Kidney epithelial cell (primary cell): ENCODE measurements at places on chromosomes 1 and 21.

DNA sequence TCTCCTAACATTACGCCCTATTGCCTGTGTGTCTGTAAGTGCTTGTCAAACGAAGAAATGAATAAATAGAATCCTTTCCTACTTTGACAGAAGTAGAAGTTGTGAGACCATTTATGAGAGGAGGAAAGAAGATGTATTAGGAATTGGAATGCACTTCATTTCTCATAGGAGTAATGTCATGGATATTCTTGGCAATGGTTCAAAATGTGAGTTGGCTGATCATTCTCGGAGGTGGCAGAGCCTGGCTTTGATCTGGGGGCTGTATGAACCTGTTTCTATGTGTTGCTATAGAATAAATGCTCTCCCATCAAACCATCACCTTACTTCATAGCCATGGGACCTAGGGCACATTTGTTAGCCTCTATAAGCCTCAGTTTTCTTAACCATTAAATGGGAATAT is 10.1 kb upstream of the SERBP1 start:
- no peak for DNase-seq

DNA sequence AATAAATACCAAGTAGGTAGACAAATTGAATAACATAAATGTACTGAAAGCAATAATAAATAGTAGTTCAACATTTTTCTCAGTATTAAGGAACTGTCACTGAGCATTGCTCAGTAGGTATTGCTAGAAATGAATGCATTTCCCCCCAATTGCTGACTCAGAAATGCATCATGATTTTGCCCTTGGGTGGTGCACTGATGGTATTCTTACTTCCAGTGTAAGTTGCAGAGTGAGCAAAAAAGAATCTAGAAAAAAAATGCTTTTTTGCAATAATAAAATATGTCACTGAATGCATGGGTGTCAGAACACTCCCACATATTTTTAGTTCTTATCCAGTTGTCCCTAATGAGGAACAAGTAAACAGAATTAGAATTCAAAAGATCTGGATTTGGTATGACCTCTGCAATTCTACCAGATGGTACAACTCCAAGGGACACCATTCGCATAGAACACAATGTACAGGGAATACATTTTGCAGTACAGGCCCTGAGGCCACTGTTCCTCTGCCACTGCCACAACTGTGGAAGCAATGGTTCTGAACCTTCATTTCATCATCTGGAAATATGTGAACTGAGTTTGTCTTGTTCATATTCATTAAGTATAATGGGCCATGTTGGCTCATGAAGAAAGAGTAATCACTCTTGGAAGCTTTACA is 78.0 kb downstream of the ATP6V1G3 start:
- DNase-seq, result no peak

DNA sequence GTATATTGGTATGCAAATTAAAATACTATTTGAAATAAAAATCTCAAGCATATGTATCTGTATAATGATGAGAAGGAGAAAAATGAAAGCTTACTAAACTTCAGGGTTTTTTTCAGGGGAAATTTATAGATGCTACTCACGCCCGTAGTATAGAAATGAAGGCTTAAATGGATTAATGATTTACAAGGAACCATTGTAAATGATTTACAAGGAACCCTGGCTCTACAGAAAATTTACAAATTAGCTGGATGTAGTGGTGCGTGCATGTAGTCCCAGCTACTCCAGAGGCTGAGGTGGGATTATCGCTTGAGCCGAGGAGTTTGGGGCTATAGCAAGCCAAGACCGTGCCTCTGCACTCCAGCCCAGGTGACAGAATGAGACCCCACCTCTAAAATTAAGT is 150.5 kb downstream of the PCBP3 start:
- DNase-seq, result no peak

GRCh38 chr1:72915581-72915980 is 633.2 kb upstream of the NEGR1 start:
- no peak for DNase-seq

DNA sequence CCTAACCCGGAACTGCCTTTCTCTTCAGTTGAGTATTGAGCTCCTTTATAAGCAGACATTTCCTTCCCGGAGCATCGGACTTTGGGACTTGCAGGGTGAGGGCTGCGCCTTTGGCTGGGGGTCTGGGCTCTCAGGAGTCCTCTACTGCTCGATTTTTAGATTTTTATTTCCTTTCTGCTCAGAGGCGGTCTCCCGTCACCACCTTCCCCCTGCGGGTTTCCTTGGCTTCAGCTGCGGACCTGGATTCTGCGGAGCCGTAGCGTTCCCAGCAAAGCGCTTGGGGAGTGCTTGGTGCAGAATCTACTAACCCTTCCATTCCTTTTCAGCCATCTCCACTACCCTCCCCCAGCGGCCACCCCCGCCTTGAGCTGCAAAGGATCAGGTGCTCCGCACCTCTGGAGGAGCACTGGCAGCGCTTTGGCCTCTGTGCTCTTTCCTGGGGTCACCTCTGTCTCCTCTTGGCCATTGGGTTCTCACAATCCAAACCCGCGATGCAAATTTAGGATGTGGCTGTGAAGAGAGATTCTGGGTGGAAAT is 3.7 kb downstream of the OLIG2 start:
- no peak for DNase-seq

DNA sequence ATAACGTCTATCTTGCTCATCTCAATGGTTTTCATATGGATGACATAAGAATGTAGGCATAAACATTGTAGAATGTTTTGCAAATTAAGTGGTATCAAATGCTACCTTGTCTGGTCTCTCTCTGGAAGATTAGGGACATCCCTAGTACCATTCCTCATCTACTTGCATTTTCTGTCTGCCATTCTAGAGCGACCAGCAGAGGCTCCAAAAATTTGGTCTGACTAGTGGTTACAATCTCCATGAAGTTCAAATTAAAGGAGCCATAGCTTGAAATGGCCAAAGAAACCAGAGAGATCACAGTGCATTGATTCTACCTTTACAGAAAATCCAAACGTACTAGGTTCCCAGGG is 1.1 kb downstream of the CD84 start:
- no peak for DNase-seq

DNA sequence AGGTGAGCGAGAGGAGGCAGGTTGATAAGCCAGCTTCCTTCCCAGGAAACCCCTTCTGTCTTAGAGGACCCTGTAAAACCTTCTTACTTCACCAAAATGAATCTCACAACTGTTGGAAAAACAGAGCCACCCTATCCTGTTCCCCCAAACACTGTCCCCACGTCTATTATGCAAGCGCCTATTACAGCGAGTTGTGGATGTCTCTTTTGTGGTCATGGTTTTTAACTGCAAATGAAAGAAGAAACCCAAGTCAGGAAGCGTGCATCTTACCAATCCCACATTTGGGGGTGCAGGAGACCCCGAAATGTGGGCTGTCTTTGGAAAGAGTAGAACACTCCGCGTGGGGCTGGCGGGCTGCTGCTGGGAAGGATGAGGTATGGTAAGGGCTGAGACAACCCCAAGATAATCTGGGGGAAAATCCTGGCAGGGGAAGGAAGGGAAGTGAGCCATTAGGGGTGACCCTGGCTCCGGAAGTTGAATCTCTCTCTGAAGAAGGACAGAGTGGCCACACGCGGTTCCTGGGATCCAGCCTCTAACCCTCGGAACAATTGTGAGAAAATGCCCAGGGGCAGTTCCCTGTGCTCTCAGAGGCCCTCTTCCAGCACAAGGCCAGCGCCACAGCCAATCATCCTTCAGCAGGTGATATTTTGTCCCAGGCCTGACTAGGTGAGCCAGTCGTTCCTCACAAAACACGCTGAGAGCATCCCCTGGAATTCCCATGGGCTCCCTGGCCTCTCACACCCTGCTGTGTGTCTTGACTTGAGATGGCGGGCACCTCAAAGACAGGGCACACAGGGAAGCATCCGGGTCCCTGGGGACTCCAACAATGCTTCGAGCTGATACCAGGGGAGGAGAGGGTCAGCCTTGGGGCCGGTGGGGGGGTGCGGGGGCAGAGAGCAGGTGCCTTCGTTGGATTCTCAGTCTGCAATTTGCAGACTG is 168.5 kb upstream of the IRF2BP2 start:
- no peak for DNase-seq

- DNase-seq, result no peak
Observed at GRCh38 chr1:121515235-121515634, 330.5 kb downstream of the SRGAP2C start.

DNA sequence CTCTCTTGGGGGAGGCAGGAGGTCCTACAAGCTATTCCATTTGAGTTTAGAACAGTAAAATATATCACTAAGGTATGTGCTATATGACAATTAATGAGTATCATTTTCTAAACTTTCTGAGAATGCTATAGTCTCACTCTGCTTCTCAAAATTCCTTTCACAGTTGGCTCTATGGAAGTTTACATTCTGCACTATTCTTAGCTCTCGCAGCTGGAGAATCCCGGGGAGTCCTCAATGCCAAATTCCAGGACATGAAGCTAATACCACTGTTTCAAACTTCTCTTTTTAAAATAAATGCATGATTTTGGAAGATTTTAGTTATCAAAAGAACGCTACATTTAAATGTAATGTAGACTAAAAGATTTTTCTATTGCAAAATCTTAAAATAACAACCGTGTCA is 22.4 kb upstream of the PALMD start:
- DNase-seq, result no peak

DNA sequence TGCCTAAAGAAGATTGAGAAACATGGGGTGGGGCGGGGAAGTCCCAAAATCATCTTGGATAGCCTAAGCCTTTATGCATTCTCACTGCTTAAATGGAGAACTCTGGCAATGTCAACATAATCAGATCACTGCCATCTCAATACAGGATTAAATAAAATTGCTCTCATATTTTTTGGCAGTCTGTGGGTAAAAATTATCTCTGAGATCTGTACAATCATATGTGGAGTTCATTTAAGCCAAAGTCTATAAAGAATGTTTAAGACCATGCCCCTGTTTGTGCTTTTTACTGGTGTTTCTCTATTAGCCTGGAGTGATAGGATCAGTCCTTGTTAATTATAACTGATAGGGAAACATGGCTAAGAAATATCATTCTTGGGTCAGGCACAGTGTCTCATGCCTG is 136.3 kb downstream of the GPR52 start:
- no peak for DNase-seq

DNA sequence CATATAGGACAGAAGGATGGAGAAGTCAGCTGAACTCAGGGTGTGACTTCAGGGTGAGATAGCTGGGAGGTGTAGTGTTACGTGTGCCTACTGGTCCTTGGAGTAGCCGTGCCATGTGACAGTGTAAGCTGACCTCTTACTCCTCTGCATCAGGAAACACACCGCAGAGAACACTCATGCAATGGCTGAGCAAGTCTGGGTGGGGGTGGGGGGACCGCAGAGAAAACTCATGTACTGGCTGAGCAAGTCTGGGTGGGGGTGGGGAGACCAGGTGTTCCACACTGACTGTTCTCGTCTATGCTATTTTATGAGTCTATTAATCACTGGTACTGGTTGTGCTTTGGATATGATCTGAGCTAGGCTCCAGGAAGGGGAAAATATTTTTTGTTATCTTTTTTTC is 233.1 kb downstream of the PAPPA2 start:
- peak; percentile 100 for DNase-seq

- no peak for DNase-seq
Observed at GRCh38 chr1:229186373-229187056, 84.4 kb upstream of the RAB4A start.

DNA sequence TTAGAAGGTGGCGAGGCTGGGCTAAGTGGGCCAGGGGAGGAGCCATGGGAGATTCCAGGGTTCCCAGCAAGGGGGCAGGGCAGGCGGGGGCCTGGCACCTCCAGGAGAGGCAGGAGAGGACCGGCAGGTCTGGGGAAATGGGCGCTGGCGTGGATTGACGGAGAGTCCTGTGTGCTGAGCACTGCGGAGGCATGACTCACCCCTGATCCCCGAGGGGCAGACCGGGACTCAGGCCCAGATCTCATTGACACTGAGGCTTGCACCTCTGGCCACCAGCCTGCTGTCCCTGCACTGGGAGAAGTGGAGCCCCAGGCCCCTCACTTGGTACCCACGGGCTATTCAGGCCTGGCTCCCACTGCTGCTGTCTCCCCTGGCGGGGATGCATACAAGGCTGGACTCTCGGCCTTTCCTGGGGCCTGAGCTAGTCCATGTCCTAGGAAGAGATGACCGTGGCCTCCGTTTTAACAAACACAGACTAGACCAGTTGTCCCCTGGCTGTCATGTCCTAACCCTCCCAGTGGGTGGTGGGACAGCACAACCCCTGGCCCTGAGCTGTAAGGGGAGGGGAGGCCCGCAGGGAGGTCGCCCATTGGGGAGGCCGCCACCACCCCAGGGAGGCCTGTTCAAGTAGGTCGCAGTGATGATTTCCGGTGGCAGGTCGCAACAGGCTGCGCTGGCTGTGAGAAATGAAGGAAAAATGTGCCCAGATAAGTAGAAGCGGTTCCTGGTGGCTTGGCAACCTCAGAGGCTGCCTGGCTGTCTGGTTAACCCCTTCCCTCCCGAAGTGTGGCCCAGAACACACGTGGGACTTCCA is 39.7 kb downstream of the RIPK4 start:
- no peak for DNase-seq

DNA sequence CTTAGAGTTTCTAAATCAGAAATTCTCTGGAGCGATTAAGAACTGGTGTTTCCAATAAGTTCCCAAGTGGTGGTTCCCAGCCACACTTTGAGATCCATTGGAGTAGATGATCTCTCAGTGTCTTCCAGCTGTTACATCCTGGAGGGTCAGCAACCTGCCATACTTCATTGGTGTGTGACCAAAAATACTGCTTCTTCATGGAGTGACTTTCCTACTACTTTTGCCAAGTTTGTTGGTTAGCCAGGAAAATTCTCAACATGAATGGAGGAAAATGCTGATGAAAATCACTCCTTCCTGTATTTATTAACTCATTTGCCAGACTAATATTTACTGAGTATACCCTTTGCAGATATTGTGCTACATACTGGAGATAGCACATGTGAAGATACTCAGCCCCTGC is 186.1 kb downstream of the FGGY start:
- DNase-seq, result no peak

DNA sequence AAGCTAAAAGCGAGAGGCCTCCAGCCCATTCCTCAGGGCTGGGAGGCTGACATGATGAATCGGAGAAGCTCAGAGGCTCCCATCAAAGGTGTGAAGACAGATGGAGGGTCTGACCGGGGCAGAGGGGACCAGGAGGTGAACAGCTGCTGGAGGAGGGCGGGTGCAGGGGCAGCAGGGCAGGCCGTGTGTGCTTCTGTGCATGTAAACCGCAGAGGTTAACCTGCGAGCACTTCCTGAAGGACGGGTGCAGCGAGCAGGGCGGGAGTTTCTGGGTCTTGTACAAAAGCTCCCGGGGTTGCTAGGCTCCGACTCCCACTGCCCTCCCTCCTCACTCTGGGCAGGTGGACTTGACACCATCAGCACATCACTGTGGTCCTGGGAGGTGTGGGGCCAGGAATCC is 75.2 kb downstream of the PAX7 start:
- DNase-seq, result no peak

DNA sequence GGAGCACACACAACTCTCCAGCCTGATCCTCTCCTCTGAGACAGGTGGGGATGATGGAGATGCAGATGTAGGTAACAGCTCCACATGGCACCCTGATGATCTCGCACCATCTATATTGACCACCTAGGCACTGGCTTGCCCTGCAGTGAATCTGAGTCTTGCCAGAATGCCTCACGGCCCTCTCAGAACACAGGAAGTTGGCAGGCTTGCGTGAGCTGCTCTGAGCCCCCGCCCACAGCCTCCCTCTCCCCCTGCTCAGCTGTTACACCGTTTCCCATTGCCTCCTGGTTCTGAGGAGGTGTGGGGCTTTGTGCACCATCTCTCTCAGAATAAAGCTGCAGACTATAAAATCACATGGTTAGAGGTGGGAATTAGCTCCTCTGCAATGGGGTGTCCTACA is 48.0 kb downstream of the URB2 start:
- no peak for DNase-seq

GRCh38 chr1:44406737-44407429 is 1.8 kb downstream of the RNF220 start:
- DNase-seq, result no peak

GRCh38 chr1:35644204-35644603 is 2.9 kb upstream of the PSMB2 start:
- DNase-seq, result no peak

- DNase-seq, result peak; percentile 85
Observed at GRCh38 chr1:25549273-25550154, 6.1 kb downstream of the LDLRAP1 start.
